ENCODE measurements at places on chromosomes 4 and X.

DNA sequence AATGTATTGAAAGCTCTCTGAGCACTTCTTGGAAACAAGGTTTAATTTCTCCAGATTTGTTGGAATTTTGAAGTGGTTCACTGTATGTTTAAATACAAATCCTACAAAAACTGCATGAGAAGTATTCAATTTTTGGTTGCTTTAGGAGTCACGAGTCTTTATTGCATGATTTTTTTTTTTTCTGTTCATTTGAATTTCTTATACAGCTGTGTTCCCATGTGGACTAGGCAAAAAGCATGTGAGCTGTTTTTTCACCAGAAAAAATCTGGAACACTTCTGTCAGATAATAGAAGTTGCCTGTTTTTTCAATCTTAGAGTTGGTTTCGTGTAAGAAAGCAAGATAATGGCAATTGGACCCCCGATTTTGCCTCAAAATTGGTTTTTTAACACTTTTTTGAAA lies 66.4 kb downstream of the SLC9A6 start:
- no peak for DNase-seq

- no peak for DNase-seq
These were observed 61.9 kb upstream of the IRF2 start for GRCh38 chr4:184536065-184536880.

DNA sequence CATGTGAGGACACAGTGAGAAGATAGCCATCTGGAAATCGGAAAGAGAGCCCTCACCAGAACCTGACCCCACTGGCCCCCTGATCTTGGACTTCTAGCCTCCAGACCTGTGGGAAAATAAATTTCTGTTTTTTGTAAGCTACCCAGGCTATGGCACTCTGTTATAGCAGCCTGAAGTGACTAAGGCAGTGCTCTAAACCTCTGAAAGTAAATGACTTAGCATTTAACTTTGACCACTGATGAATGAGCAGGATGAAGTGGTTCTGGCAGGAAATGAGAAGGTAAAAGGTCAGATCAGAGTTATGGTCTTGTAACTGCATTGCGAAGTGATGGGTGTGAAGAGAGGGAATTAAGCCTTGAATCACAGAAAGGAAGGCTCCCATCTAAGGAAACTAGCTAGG lies 17.0 kb downstream of the GPAT3 start:
- DNase-seq, result no peak

- no peak for DNase-seq
These were observed 15.3 kb downstream of the INTU start for GRCh38 chr4:127648061-127648460.

GRCh38 chr4:127832585-127832984 lies 48.1 kb upstream of the PLK4 start:
- no peak for DNase-seq

DNA sequence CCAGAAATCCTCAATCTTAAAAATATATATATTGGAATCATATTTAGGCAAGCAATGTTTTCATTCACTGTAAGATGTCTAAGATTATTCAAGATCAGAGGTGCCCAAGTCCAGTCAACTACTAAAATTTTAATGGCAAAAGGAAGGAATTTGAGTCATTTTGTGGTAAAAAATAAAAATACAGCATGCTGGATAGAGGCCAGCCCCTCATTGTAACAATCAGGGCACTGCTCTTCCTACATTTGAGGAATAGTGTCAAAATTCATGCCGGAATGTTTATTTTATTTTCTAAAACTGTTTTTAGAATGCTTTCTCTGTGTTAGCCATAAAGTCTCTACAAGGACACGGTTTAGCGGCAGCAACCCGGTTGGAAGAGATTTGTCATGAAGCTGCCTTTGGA lies 49.9 kb upstream of the SRD5A3 start:
- no peak for DNase-seq

DNA sequence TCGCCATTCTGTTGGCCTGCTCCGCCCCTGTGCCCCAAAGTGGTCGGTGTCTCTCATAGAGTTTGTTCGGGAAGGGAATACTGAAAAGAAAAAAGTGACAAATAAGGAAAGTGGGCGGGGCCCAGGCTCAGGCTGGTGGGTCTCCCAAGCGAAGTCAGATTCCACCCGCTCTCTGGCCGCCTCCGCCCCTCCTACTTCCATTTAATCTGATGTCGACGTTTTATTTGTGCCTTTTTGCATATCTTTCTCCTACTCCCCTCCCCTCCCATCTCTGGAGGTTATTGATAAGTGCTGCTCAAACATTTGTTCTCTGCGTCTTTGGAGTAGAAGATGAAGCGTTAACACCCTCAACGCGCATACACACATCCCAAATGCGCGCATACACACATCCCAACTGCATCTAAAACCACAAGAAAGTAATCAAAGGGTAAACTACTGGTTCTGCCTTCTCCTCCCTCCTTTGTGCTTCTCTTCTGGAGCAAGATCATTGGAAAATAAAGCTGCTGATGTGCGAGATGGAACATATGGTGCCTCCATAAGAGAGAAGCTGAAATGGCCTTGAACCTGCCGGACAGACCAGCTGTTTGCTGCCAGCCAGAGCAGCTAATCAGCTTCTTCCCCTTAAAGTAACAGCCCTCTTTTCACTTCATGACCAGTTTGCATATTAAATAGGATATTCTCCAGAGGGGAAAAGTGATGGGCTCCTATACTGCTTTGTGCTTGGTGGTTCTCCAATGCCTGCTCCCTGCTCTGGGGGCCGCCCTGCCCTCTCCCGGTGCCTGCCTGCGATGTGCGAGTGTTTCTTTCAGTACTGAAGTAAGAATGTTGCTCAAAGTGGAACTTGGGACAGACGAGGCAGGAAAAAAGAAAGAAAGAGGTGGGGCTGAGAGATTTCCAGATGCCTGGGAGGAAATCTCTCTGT lies 3.1 kb downstream of the MAMLD1 start:
- no peak for DNase-seq

- DNase-seq, result no peak
These were observed 46.9 kb upstream of the TAB3 start for GRCh38 chrX:30935985-30936384.

DNA sequence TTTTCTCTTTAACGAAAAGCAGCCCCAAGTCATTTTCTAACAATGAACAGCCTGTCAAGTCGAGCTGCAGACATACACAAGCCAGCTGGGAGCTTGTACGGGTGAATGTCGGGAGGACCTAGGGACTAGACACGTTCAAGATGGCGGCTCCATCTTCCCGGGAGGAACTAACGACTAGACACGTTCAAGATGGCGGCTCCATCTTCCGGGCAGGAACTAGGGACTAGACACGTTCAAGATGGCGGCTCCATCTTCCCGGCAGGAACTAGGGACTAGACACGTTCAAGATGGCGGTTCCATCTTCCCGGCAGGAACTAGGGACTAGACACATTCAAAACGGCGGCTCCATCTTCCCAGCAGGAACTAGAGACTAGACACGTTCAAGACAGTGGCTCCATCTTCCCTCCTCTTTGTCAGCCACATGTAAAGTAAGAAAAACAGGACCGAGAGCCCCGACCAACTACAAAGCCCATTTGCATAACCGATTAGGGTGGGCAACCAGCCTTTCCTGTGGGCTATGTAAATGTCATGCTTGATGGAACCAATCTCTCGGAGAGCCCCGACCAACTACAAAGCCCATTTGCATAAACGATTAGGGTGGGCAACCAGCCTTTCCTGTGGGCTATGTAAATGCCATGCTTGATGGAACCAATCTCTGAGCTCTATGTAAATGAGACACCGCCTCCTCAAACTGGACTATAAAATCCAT lies 175.5 kb downstream of the DHRSX start:
- DNase-seq, result no peak

DNA sequence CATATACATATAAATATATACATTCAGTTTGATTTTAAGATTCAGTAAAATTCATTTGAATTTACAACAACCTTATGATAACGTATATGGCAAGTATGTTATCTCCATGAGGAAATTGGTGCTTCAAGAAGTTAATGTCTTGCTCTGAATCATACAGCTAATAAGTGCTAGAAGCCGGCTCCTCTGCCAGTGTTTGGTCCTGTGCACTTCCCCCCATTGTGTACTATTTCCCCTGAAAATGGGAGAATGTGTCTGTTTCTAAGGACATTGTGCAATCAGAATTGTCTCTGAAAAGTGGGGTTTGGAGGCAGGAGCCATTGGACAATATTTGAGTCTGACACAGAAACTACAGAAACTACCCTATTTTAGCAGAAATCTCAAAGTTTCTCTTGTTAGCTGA lies 135.9 kb downstream of the CPE start:
- DNase-seq, result no peak

DNA sequence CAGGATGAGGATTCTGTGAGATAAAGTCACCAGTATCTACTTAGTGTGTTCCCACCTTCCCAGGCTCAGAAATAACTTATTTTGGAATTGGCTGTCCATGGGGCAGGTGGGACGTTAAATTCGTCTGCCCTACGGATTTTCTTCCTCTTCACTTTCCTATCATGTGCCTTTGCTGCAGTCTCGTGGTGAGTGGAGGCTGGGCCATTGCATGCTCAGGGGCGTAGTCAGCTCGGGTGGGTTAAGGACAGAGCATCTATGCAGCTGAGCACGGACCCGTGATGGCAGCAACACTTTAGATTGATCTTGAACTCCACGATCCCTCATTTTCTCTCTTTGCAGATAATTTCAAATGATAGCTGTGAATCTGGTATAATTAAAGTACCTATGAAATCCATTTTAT lies 51.5 kb downstream of the CLDN22 start:
- no peak for DNase-seq

- DNase-seq, result no peak
These were observed 51.5 kb downstream of the SLC9A7 start for GRCh38 chrX:46707274-46707965.

GRCh38 chr4:14967982-14968381 lies 34.3 kb upstream of the CPEB2 start:
- DNase-seq, result no peak

DNA sequence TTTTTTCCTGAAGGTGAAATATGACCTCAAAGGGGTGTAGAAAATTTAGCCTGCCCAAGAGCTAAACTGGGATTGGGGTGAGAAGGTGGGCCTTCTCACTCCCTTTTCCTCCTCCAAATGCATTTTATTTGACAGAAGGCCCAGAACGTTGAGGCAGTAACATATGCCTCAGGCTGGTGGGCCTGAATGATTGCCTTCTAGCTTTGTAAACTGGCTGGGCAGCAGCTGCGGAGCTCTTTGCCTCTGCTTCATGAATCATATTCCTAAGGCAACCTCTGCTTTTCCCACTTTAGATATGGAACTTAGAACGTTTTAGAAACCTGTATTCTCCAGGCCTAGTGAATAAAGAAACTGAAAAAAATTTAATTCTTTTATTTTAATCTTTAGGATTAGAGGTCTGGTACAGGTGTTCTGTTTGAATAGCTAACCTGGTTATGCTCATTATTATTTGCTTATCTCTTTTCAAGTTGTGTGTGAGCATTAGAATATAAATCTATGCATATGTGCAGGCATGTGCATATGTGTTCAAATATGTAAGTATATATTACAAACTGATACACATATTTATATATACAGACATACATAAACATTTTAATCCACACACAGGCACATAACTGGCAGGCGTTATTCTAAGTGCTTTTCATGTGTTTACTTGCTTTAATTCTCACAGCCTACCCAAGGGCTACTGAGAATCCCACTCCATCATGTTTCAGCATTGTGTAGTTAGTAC lies 11.5 kb downstream of the PRDM8 start:
- DNase-seq, result no peak

DNA sequence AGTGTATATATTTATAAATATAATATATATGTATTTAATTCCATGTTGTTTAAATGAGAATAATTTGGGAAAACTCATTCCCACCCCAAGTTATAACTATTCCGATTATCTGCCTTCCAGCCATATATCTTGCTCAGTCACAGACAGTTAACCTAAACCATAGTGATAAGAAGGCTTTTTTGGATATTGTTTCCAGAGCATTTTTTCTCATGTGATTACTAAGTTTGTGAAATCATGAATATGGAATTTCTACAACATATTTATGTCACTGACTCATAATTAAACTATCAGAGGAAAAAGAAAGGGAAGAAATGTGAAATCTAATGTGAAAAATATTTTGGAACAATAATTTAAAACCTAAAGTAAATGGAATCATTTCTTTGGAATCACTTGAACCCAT lies 1163.5 kb upstream of the PABPC4L start:
- DNase-seq, result no peak

- no peak for DNase-seq
These were observed 4.2 kb upstream of the MAB21L2 start for GRCh38 chr4:150577796-150578195.

GRCh38 chr4:96262057-96262456 lies 422.2 kb downstream of the PDHA2 start:
- DNase-seq, result no peak

- DNase-seq, result no peak
These were observed 45.7 kb downstream of the GPAT3 start for GRCh38 chr4:83581411-83582288.
